Mucosa of gallbladder (tissue), 1 donor: ENCODE measurements at places on chromosomes 2 and 18.

GRCh38 chr2:63899639-63900038 lies 57.9 kb downstream of the UGP2 start:
- no peak for DNase-seq

GRCh38 chr2:6470518-6470917 lies 395.2 kb downstream of the CMPK2 start:
- DNase-seq = no peak

GRCh38 chr2:4690913-4691312 lies 987.5 kb downstream of the DCDC2C start:
- no peak for DNase-seq

- DNase-seq = peak; percentile 61
Observed at GRCh38 chr2:9897331-9897737, 54.1 kb downstream of the TAF1B start.
